ENCODE measurements at places on chromosomes 5 and 9.

GRCh38 chr5:66891184-66891925, 295.2 kb downstream of the MAST4 start:
- DNase-seq, result no peak

DNA sequence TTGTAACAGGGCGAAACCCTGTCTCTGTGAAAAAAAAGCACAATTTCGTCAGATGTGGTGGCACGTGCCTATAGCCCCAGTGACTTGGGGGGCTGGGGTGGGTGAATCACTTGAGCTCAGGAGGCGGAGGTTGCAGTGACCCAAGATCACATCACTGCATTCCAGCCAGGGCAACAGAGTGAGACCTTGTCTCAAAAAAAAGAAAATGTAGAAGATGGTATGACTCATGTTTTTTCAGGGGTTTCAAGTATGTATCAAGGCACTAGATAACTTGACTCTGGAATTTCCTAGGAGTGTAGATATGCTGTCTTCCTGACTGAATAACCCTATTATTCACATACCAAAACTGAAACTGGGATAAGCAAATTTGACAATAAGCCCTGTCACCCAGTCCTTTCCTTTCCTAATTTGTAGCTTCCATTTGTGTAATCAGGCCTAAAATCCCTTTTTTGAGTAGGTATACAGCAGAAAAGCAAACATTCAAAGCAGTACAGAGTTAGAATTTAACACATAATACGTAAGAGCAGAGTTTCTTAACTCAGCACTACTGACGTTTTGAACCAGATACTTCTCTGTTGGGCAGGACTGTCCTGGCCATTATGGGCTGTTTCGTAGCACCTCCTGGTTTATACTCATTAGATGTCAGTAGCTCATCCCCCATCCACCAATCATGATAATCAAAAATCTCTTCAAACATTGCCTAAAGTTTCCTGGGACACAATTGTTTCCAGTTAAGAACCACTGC, 17.3 kb upstream of the ANKRD18B start:
- no peak for DNase-seq

- no peak for DNase-seq
These were observed 256.5 kb downstream of the NSG2 start for GRCh38 chr5:174301848-174302625.

GRCh38 chr9:120922404-120923195, 4.0 kb downstream of the TRAF1 start:
- DNase-seq, result no peak

DNA sequence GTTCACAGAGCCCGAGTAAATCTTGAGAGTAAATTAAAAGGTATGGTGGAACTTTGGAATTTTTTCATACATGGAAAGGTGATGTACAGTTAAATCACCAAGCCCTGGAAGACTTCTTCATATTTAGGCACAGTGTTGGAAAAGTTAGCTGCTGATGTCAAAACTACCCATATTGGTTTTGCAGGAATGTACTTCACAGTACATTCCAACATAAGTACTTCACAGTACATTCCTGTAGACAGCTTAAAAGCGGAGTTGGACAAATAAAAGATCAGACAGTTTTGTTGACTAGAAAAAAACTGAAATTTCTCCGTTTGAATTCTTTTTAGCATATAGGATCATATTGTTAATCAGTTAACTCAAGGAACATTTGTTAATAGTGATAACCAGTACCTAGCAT, 1.8 kb downstream of the RANBP17 start:
- DNase-seq, result no peak

DNA sequence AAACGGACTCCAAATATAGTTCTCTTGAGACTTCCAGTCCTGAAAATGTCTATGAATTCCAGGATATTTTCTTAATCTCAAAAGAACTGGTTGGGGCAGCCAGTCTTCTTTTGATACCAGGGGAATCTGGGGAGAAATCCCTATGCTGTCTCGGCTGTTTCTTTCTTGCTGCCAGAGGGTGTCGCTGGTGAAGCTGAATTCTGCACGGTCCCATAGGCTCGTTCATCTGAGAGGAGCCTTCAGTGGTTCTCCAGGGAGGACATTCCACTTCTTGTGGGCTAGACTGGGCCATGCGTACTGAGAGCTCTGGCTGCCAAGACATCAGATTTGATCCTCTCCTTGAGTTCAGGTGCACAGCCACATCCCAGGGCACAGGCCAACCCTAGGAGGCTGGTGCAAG, 155.0 kb upstream of the CLINT1 start:
- DNase-seq, result no peak

DNA sequence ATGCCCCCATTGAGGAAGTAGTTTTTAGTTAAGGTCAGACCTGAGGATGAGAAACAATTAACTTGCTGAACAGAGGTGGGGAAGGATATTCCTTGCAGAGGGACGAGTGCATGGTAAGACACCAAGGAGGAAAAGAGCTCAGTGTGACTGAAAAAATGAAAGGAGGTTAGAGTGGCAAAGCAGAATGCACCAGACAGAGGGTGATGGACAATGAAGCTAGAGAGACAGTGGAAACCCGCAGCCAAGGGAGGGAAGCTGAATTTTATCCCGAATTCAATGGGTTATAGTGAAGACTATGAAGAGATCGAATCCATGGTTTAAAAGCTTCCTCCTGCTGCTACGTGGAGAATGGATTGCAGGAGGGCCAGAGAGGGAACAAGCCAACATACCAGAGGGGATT, 206.8 kb downstream of the FBN2 start:
- DNase-seq, result no peak

- no peak for DNase-seq
These were observed 102.0 kb upstream of the NFIB start for GRCh38 chr9:14415947-14416346.

GRCh38 chr5:109327570-109327969, 82.2 kb downstream of the PJA2 start:
- DNase-seq, result no peak

DNA sequence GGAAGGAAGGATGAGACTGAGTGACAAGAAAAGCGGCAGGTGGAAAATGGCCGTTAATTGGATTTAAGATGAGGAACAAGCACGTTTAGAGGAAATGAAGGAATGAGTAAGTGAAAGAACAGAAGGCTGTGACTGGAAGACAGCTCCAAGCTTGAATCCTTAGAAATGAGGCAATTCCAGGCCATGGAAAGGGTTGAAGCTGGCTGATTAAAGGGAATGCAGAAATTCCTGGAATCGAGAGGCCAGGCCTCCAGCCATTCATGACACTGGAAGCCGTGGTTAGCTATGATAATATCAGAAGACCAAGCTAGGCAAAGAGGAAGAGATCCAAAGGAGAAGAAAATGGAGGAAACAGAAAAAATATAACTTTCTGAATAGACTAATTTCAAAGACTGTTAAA, 84.2 kb downstream of the ARL15 start:
- no peak for DNase-seq

GRCh38 chr9:4866239-4866969, 73.7 kb downstream of the RCL1 start:
- DNase-seq, result no peak

DNA sequence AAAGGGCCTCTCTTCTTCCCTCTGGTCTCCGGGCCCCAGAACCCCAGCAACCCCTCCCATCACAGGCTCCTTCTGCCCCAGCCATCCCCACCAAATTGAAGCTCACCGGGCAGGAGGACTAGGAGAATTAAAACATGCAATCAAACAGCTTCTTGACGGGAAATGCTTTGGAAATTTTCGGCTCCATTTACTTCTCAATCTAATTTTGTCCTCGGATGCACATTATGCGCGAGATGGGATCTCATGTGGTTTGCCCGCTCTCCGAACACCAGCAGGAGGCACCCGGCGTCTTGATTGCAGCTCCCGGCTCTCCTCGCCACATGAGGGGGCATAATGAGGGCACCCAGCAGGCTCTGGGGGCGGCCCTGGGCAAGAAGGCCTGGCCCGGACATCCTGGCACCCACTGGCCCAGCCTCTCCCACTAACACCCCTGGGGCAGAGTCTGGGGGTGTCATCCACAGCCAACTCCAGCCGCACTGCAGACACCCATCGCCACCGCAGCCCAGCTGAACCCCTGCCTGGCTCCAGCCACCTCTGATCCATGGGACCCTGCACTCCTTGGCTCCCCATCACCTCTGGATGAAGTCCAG, 135.5 kb downstream of the PAX5 start:
- DNase-seq, result no peak

DNA sequence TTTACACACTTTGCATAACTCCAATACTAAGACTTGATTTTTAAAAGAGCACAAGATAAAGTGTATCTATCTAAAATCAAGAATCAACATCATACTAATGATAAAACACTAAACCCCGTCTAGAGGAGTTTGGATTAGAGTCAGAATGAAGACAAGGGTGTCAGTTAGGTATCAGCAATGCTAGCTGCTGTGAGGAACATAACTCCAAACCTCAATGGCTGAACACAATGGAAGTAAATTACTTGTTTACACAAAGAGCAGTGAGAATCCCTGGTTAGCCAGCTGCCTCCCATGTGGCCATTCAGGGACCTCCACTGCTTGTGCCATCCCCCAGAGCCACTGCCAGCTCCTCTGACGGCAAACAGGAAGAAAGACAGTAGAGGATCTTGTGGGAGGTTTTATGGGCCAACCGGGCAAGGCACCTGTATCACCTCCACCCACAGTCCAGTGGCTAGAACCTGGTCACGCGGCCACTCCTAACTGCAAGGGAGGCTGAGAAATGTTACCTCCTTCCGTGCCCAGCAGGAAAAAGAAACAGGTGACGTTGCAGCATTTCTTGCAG, 24.0 kb upstream of the GRHPR start:
- DNase-seq, result no peak

DNA sequence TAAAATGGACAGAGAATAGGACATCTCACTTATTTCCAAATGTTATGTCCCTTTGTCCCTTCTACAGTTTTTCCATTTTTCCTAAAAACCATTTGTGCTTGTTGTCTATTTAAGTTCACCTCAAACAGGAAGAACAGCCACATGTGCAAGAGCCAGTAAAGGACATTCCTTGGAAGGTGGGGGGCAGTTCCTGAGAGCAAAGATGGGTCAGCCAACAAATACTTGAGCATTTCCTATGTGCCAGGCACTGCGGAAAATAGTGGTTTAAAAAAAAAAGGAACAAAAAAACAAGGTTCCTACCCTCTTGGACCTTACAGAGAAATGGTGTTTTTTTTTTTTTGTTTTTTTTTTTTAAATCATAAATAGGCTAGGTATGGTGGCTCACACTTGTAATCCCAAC, 26.8 kb downstream of the ANP32B start:
- DNase-seq, result no peak

- DNase-seq, result no peak
These were observed 175.2 kb upstream of the HAPLN1 start for GRCh38 chr5:83895860-83896259.

DNA sequence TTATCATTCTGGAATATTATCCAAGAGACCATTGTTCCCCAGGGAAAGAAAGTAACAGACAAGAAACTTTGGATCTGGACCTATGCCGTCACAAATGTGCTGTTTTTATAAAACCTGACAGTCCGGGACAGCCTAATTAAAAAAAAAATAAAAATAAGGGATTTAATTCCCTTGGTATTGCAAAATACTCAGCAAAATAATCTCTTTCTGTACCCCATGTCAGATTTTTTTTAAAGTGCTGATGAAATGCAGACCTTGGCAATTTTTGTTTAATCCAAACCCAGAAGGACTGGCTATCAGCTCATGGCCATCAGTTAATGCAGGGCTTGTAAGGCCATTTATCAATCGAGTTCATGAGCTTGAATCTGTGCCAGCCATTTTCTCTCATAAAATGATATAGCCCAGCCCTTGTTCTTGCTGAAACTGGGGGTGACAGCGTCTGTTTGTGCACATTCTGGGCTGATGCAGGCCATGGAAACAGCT, 162.7 kb upstream of the S1PR3 start:
- no peak for DNase-seq

GRCh38 chr9:37151812-37152211, 31.4 kb downstream of the ZCCHC7 start:
- no peak for DNase-seq

GRCh38 chr9:91346644-91347043, 15.1 kb downstream of the AUH start:
- no peak for DNase-seq

DNA sequence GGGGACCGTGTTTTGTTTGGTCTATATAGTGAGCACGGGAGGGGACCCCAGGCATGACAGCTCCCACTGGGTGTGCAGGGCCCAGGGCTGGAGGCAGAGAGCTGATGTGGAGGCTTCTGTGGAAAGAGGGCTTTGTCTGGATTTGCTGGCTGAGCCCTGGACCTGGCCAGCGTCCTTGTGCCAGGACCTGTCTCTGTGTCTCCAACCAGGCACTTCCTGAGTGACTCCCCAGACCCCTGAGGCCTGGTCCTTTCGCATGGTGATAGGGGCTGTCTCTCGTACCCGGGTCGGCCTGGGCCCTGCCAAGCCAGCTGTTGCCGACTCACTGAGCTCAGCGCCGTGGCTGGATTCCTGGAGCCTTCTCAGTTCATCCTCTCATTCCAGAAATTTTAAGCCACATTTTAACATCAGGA, 77.6 kb downstream of the ADAMTS2 start:
- no peak for DNase-seq

GRCh38 chr9:72817413-72817812, 135.4 kb downstream of the ALDH1A1 start:
- no peak for DNase-seq

DNA sequence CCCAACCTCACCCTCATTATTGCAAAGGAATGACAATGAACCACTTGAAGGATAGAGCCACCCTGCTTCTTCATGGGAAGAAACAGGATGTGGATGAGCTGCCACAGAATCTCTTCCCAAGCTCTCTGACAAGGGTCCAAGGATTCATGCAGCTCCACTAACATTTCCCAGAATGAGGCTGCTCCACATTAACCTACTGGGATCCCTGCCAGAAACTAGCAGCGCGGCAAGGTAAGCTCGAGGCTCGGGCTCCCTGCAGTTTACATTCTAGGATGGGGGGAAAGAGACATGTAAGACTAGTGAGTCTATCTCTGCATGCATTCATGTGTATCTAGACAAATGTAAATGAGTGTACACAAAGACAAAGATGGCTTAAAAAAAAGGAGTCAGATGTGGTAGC, 12.1 kb downstream of the DCAF12 start:
- no peak for DNase-seq

DNA sequence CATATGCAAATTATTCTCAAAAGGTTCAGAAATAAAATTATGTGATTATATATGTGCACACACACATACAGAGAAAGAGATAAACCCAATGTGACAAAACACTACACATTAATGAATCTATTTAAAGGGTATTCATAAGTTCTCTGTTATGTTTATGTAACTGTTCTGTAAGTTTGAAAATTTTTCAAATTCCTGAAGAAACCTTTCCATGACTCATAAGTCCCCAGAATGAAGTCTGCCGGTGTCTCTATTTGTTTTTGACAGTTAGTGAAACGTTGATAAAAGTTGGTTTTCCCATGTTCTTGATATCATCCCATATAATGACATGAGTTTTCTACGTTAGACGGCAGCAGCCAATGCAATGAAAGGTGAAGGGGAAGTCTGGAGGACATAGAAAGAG, 199.5 kb upstream of the PUM3 start:
- DNase-seq, result no peak

- DNase-seq, result no peak
These were observed 154.2 kb downstream of the TMC1 start for GRCh38 chr9:72675586-72675985.

GRCh38 chr9:98175028-98175569, 17.3 kb downstream of the CORO2A start:
- DNase-seq, result no peak

GRCh38 chr5:160991205-160991604, 139.2 kb upstream of the ATP10B start:
- DNase-seq, result no peak
